ENCODE measurements at places on chromosomes 16 and 17.
A peak's percentile ranks its signal among the peaks of the same experiment; 100 is the strongest.

GRCh38 chr17:75487351-75488070 is 27.8 kb downstream of the CASKIN2 start:
- peak; percentile 62 for DNase-seq

GRCh38 chr16:333406-334094 is 19.0 kb downstream of the AXIN1 start:
- no peak for DNase-seq

- no peak for DNase-seq
These were observed 6.2 kb downstream of the BICDL2 start for GRCh38 chr16:3030222-3031212.

GRCh38 chr17:59767176-59767575 is 59.7 kb downstream of the VMP1 start:
- DNase-seq, result no peak

- DNase-seq, result no peak
These were observed 10.2 kb upstream of the CNOT1 start for GRCh38 chr16:58639836-58640235.

- DNase-seq, result no peak
These were observed 2.0 kb downstream of the VAMP2 start for GRCh38 chr17:8160741-8161221.

- DNase-seq, result no peak
These were observed 114.9 kb downstream of the PRKCA start for GRCh38 chr17:66417300-66417719.

DNA sequence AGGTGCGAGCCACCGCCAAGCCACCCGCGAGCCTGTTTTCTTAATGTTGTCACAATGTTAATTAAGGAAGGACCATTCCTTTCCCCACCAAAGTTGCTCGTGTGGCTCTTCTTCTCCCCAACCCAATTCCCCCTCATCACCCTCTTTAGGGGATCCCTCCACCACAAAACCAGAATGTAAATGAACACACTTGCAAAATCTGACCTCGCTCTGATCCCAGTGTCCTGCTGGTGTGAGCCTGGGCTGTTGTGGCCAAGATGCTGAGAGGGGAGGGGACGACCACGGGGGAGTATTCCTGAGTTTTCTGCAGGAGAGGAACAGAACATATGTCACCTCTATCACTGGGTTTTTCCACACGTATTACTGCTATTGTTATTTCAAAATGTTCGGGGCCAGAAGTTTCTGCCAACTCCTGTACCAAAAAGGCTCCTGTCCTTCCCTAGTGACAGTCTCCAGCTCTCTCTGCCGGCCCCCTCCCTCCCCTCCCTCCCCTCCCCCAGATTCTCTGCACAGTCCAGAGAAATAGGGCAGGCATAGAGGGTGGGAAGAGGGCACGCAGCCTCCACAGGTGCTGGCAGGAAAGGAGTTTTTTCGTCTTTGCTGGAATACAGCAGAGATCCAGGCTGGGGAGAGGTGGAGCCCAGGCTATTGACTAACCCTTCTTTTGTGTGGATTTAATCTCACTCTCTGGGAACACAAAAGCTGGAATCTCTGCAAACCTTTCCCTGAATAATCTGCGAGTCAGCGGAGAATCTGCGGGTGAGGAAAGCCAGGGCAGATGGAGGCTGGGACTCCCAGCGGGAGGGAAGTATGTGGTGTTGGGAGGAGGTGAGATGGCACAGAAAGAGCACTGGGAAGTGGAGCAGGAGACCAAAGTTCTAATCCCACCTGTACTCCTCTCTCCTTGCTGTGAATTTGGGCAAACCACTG is 4.5 kb upstream of the CA4 start:
- no peak for DNase-seq

DNA sequence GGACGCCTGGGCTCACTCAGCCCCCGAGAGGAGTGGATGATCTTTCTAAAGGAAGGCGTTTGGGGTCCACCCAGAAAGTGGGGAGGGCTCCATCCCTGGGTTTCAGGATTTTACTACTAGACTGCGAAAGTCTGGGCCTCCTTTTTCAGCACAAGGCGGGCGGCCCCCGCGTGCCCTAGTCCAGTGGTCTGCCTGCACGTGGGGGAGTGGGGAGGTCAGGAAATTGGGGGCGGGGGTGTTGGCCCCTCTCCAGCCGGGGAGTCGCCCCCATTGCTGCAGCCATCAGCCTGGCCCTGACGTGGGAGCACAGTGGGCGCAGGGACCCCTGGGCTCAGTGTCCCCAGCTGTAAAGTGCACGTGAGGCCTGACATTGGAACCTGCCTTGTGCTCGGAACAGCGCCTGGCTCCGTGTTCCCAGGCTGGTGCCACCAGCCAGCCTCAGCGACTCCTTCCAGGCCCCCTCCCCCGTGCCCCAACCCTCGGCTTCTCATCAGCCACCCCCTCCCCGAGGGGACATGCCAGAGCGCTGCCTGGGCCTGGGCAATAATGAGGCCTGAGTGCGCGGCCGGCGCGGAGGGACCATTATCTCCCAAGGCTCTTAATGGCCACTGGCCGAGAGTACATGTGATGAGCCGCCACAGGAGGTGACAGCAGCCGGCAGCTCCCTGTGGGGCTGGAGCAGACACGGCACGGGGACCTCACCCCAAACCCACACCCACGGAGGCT is 2.4 kb upstream of the C1QTNF8 start:
- DNase-seq, result no peak

- DNase-seq, result no peak
These were observed 4.2 kb downstream of the FOXC2 start for GRCh38 chr16:86570558-86571529.

GRCh38 chr17:5662409-5663085 is 78.2 kb upstream of the NLRP1 start:
- no peak for DNase-seq

GRCh38 chr17:70181866-70182265 is 12.5 kb downstream of the KCNJ2 start:
- DNase-seq, result no peak

GRCh38 chr16:56266641-56267607 is 75.6 kb downstream of the GNAO1 start:
- no peak for DNase-seq

DNA sequence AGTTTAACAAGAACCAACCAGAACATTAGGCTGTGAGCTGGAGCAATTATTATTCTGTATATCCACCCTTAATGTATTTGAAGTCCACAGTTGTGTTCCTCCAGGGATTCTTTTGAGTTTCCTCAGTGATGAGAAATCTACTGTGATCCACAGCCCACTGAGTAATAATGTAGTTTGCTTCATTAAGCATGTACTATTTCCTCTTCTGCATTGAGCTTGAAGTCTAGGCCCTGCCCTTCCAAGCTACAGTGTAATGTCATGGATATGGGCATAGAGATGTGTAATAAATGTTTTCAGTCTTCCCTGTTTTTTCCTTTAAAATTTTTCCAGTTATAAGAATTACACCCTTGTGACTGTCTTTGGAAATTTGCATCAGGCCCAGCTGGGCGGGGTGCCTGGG is 36.4 kb upstream of the SLC12A3 start:
- DNase-seq, result no peak

- no peak for DNase-seq
These were observed 45.7 kb downstream of the PLXDC1 start for GRCh38 chr17:39105705-39106104.

DNA sequence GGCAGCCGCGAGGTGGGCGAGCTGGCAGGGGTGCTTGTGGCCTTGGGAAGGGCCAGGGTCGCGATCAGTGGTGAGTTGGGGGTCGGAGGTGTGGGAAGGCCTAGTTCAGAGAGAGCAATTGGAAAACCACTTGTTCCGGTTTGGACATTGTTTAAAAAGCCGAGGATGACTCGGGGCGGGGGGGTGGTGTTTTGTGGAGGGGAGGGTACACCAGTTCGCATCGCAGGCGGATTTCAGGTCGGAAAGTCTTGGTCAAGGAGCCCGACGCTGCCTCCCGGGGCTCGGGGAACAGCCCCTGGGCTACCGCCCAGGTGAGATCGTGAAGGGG is 66.4 kb downstream of the KPNA2 start:
- DNase-seq, result no peak
